ENCODE measurements at places on chromosomes 7 and 10. TPM values are rescaled to one million over a fixed set of nuclear protein-coding genes. Genes with fewer than 3 reads are reported as not detected.

DNA sequence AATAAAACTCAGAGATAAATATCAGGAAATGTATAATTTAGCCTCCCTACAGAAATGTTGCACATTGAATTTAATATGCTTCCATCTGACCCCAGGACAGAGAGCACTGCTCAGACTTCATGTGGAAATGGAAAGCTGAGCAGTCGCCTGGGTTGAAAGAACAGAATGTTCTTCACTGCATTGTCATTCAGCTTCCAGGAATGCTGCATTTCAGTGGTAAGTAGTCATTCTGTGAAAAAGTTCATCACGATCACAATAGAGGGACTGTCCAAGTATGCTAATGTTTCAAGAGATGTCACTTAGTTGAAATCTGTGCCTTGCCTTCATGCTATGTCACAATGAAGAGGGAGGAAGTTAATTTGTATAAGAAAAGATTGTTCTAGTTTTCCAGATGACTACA is 147.3 kb downstream of the NRCAM start:
- peak; percentile 66 for DNase-seq

- no peak for DNase-seq
Measured at GRCh38 chr10:118842843-118843624, 88.3 kb upstream of the CACUL1 start.

DNA sequence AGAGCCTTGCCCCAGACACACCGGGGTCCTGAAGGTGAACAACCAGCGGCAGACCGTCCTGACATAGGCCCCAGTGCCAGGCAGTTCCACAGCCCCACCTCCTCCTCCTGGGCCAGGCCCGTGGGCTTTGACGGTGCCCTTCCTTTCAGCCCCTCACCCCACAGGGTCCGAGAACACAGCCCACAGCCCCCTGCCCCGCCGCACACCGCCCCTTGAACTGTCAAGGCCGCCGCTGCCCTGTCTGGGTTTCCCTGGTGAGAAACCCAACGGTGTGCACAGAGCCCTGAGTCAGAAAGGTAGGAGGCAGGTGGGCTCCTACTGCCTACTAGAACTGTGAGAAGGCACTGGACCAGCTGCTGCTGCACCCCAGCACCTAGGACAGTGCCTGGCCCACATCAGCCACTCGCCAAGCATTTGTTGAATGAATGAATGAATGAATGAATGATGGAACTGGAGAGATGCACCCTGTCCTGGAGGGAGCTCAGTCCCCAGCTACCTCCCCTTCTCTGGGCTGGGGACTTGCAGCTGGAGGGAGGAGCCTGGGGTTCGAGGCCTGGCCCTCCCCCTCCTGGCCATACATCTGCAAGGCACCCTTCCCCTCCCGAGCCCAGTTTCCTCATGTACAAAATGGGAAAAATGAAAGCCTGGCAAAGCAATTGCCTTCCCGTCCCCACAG is 117.9 kb downstream of the SLIT1 start:
- DNase-seq = no peak

DNA sequence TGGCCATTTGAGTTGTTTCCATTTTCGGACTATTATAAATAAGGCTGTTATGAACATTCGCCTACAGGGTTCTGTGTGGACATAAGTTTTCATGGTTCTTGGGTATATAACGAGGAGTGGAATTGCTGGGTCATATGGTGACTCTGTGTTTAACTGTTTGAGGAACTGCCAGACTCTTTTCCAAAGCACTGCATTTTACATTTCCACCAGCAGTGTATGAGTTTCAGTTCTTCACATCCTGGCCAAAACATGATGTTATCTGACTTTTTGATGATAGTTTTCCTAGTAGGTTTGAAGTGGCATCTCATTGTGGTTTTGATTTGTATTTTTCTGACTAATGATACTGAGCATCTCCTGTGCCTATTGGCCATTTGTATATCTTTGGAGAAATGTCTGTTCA is 5.4 kb downstream of the SUV39H2 start:
- no peak for DNase-seq

The PRPS1L1 gene
- 0.14 TPM for total RNA-seq
